Myocyte (in vitro differentiated cells): ENCODE measurements at places on chromosomes 13 and 19. TPM values are rescaled to one million over a fixed set of nuclear protein-coding genes. Genes with fewer than 3 reads are reported as not detected.

The PCDH9 gene
- total RNA-seq, result 10.0 and 13.9 TPM in 2 replicates

DNA sequence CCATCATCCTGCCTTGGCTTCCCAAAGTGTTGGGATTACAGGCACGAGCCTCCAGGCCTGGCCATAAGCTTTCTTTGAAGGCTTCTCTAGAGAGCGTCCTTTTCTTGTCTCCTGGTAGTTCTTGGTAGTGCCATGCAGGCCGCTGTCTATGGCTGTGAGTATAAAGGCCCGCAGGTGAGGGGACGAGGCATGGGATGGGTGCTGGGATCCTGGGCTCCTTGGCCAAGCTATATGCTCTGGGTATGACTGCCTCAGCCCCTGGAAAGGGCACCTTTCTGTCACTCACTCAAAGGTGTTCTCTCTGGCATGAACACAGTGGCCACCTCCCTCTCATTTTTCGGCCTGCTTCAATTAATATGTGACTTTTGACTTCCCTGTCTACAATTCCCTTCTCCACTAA, 6.3 kb upstream of the ABCC4 start:
- DNase-seq, result no peak

DNA sequence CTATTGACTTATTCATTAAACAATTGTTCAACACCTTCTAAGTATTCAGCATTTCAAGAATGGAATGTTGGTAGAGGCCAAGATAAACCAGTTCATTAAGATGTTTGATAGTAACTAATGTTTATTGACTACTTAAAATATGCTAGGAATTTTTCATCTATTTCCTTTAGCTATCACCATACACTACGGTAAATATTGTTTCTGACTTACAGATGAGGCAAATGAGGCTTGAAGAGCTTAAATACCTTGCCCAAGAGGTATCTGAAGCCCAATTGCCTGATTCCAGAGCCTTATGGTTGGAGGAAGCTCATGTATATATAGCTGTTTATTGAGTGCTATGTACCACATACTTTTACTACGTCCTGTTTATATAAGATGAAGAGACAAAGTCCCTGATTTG, 286.2 kb downstream of the NDFIP2 start:
- no peak for DNase-seq

- no peak for DNase-seq
These were observed 55.4 kb upstream of the RNF113B start for GRCh38 chr13:98232456-98232855.

DNA sequence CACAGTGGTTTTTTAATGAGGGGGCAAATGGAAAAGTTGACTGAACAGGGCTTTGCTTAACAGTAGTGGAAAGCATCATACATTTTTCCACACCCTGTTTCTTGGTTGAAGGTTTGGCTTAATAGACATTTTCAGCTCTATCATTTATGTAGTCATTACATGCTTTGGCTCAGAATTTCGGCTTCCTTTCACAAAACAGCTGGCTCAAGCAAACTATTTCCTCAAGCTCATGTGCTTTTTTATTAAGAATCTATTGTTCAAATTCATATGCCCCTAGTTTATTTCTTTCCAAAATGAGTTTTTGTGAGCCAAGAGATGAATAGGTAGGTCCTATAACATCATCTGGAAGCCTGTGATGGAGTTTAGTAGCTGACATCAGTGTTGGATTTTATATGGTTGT, 113.8 kb downstream of the SLITRK6 start:
- no peak for DNase-seq

GRCh38 chr13:63090524-63090923, 1674.9 kb upstream of the PCDH20 start:
- DNase-seq, result no peak

DNA sequence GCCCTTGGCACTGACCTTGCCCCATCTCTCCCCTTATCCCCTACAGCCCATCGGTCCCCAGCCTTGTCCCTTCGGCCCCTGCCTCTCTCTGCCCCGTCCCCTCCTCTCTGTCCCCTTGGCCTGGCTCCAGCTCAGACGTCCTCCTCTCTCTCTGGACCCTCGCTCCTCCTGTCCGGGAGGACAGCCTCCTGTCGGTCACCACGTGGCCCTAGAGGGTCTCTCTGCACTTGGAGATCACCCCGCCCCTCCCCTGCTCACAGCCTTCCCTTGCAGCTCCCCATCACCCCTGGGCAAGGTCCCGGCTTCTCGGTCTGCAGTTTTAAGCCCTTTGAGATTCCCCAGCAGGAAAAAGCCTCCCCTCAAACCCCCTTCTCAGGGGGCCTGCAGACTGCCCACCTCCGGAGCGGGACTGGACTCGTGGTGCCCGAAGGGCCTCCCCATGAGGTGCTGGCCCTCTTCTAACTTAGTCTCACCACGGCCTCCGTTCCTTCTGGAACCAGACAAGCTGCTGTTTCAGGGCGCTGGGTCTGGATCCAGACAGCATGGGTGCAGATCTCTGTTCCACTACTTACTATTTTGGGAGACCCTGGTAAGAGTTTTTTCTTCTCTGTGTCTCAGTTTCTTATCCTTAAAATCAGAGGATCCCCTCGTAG, 3.3 kb upstream of the KLK15 start:
- no peak for DNase-seq

DNA sequence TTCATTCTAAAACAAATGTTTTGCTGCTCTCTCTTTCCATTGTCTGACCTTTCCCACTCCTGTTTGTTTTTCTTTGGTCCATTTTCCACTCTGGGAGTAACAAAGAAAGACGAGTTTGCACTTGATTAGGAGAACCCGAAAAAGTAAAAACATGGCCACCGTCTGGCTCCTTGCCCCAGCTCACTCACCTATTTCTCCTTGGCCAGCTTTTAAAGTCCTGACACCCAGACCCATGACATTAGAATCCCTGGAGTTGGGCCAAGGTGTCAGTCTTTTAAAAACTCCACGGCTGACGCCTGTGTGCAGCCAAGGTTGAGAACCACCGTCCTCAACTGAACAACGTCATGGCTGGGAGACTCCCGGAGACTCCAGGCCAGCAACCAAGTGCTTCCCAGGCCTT, 63.6 kb upstream of the FLT1 start:
- peak; percentile 19 for DNase-seq

DNA sequence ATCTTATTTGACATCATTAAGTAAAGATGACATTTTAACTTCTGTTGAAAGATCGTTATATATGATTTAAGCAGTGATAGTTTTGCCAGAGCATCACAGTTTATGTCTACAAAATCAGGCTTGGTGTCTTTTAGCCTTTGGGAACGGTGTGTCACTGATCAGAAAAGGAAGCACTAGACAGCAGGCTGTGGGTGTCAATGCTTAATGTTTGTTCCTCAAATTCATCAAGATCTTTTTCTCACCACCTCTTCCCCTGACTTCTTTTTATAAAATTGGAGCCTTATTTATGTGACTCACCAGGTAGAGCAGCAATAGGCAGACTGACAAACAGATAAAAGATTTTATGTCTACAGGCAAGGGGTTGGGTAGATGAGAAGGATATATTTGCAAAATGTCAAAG, 1558.5 kb downstream of the EFNB2 start:
- no peak for DNase-seq

DNA sequence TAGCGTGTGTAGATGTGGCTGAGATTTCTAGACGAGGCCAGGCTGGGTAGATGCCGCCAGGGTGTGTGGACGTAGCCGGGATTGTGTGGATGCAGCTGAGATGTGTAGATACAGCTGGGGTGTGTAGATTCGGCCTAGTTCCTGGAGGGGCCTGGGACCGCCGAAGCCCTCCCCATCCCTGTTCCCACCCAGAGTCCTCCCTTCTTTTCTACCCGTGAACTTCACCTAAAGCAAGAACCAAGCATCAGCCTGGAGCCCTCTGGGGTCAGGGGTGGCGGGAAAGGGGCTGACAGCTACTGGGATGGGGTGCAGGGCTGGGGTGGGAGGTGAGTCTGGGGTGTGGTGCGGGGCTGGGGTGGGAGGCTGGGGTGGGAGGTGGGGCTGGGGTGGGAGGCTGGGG, 768 bp downstream of the TMPRSS9 start:
- DNase-seq, result no peak

DNA sequence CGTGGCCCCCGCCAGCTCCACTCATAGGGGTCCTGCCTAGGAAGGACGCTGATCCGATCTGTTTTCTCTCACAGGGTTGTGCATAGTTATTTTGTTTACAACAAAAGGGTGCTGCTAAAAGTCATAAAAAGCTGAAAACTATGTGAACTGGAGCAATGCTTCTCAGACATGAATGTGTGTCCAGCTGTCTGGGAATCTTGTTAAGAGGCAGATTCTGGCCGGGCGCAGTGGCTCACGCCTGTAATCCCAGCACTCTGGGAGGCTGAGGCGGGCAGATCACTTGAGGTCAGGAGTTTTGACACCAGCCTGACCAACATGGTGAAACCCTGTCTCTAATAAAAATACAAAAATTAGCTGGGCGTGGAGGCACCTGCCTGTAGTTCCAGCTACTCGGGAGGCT, 8.6 kb downstream of the LRRC4B start:
- DNase-seq, result no peak
